ENCODE measurements at places on chromosomes 7 and 10.

DNA sequence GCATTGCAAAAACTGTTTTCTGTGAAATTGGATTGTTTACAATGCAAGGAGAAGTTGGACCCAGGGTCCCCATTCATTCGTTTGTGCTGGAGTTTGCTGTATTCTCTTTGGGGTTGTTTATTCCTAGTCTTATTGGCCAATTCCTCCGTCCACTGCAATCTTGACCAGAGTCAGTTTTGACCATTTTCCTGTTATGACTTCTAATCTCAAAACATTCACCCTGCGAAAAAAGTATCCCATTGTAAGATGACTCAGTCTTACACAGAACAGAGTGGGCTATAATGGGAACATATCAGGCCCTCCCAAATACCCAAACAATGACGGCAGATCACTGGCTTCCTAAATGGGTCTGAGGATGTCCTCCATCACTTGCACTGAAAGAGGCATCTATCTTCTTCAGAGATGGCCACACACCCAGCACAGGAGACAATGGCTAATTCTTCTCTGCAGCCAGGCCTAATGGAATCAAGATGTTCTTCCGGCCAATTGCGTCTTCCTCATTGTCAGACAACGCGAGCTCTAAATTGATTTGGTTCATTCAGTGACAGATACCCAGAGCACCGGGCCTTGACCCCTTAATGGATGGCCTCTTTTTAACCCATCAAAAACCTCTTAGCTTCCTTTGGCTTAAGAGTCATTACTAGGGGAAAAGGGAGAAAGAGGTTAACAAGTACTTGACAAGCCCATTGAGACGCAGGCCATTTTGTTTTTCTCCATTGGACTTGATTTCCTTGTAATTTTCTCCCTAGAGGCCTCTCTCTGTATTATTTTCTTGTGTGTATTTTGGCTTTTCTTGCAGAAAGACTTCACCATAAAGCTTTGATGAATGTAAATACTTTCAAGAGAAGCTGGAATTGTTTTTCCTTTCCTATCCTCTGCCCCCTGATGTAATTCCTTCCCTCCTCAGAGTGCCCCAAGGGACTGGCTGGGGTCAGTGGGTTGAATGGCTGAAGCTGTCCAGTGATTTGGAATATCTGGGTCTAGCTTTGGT, 129.6 kb downstream of the PRPF18 start:
- DNase-seq, result peak; percentile 84

GRCh38 chr10:30116041-30116491, 56.7 kb upstream of the JCAD start:
- DNase-seq, result no peak

GRCh38 chr7:31234836-31235605, 105.5 kb downstream of the NEUROD6 start:
- no peak for DNase-seq

- DNase-seq, result no peak
Observed at GRCh38 chr7:43484678-43485395, 98.1 kb upstream of the STK17A start.

- no peak for DNase-seq
Observed at GRCh38 chr10:52951824-52952223, 179.2 kb upstream of the MBL2 start.

DNA sequence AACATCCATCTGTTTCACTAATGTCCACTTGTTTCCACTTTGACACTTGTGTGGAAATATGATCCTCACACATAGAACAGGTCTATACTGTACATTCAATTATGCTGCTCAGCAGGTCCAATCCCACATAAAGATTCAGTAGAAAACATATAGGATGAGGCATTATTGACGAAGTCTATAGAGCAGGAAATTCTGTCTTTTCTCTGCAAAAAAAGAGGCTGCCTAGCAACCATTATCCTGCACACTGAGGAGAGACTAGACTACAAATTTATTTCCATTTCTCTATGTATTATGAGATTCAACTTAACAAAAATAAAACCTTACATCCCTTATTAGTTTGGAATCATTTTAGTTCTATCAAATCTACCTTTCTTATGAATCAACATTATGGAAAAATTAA, 204.6 kb upstream of the POM121L12 start:
- no peak for DNase-seq

GRCh38 chr7:70890147-70890969, 241.6 kb upstream of the GALNT17 start:
- no peak for DNase-seq

DNA sequence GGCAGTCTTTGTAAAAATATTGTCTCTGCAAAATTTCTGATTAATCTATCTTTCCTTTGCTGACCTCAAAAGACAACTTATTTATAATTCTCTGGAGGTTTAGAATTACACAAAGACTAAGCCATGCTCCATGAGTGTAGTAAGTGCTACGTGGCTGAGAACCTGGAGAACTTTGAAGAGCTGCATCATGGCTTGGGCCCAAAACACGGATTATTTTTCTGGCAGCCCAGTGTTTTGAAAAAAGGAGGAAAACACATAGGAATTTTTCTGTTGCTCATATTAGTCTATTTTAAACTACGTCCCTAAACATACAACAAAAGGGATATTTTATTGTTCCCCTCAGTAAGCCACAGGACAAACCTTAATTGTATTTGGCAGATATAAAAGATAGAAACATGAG, 360.7 kb upstream of the MYO3A start:
- DNase-seq, result no peak

- DNase-seq, result no peak
Observed at GRCh38 chr7:42029405-42029804, 207.6 kb downstream of the GLI3 start.

- DNase-seq, result no peak
Observed at GRCh38 chr7:26616235-26616634, 248.2 kb downstream of the SKAP2 start.

DNA sequence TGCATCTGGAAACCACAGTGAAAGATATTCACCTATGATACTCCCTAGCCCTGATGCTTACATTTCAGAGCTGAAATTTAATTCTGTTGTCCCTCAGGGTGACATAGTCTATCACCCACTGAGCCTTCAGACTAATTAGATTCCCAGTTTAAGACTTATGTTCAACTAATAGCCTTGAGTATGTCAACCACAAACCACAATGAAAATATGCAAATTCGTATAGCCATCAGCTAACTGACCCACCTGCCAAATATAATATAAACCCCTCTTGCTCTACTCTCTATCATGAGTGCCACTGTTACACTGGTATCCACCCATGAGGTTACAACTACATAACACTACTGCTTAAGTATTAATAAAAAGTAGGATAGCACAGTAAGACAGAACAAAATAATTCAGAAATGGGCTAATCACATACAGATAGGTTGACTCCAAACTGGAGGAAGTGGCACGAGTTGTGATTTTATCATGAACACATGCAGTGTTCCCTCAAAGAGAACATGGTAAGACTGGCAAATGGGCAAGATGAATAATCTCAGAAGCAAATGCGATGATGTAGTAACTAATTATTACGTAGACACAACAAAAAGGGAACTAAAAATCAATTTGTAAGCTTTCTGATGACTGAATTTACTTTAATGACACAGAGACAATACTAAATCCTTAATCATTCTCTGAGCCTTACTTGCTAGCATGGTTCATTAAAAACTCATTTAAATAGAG, 290.6 kb downstream of the PARD3 start:
- DNase-seq, result no peak

- no peak for DNase-seq
Observed at GRCh38 chr7:69245646-69246045, 352.6 kb upstream of the AUTS2 start.

- DNase-seq, result no peak
Observed at GRCh38 chr10:126458466-126458865, 70.2 kb upstream of the ADAM12 start.

DNA sequence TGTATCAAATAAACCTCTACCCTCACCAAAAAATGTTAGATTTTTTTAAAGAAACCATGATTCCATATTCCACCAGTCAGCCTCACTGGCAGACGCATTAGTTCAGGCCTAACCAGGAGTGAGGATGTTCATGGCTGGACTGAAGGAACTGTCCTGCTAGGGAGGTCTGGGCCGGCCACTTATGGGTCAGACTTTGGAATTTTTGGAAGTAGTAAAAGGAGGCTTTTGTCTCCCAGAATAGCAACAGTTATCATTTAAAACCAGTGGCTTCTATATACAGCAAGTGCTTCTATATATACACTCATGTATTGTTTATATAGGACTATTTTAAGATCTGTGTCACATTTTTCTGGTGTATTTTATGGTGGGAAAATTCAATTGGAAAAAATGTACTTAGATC, 120.5 kb downstream of the CNNM2 start:
- DNase-seq, result peak; percentile 27

DNA sequence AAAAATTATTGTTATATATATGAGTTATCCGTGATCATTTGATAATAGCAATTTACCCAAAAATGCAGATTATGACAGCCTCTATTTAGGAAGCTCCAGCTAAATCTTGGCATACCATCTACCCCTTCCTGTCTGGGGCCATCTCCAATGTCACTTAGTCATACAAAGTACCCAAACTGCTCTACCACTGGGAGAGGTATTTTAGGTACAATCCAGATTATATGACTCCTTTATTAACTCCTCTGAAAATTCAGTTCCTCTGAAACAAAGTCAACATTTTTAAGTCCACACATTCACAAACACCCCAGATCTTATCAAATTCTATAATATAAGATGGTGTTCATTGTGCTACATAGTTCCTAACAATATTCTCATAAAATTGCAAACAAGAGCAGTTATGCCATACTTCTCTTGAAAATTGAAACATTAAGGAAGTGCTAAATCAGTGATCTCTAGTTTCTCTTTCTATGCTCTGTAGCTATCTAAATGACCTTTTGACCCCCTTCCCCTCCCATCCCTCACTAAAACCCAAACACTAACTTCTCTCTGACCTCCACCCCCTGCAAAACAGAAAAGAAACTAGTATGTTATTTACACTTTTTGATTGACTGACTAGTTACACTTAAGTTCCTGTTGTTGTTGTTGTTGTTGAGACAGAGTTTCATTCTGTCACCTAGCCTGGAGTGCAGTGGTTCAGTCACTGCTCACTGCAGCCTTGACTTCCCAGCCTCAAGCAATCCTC, 16.4 kb downstream of the HOXA1 start:
- DNase-seq, result no peak

GRCh38 chr7:7688310-7688709, 30.1 kb downstream of the RPA3 start:
- DNase-seq, result no peak

GRCh38 chr10:52319926-52320325, 5.8 kb downstream of the DKK1 start:
- DNase-seq, result no peak

DNA sequence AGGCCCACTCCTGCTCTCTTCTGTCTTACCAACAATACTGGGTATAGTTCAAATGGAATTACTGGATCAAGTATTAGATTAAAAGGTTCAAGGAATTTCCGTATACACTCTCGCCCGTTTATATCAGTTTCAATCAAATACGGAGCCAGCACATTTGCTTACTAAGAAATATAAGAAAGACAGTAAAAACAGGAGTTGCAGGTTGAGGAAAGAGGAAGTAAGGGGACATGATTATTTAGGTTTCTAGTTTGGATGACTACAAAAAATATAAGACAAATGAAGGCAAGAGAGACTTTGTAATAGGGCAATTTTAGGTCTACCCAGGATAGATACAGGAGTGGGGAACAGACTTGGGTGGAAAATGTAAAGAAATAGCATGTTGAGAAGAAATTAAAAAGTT, 109.9 kb upstream of the ABI1 start:
- DNase-seq, result no peak

DNA sequence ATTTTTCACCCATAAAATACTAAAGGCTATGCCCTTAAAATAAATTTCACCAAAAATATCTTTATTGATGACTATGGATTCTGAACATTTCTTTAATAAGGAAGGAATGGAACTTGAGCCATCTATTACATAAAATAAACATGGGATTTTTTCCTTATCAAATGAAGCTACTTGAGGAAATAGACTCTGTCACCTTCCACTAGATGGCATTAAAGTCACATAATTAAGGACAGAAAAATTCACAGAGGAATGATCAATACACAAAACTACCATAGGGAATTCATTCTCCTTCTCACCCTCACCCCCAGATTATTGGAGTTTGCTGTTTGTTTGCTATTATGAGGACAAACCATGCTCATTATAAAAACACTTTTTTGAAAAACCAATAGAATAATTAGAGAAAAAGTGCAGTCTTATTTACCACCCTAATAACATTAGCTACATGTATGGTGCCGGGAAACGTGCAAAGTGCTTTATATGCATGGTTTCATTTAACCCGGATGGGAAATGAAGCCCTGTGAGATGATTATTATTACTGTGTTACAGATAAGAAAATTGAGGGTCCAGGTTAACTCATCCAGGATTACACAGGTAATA, 21.1 kb upstream of the FOXI2 start:
- no peak for DNase-seq

GRCh38 chr10:127854769-127855590, 37.8 kb downstream of the CLRN3 start:
- DNase-seq, result no peak

- no peak for DNase-seq
Observed at GRCh38 chr7:121576148-121576917, 180.2 kb upstream of the FAM3C start.

DNA sequence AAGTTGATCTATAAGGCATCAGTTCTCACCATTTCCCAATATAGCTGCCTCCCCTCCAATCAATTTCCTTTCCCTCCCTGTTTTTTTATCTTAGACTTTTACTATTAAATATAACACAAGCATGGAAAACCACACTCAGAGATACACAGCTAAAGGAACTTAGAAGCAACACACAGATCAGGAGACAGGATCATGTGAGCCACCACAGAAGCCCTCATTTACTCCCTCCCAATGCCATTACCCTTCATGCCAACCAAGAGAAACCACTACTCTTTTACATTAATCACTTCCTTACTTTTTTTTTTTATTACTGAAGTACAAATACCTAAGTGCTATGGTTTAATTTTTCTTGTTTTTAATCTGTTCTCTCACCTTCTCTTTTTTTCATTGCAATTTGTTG, 33.0 kb downstream of the COG5 start:
- no peak for DNase-seq

DNA sequence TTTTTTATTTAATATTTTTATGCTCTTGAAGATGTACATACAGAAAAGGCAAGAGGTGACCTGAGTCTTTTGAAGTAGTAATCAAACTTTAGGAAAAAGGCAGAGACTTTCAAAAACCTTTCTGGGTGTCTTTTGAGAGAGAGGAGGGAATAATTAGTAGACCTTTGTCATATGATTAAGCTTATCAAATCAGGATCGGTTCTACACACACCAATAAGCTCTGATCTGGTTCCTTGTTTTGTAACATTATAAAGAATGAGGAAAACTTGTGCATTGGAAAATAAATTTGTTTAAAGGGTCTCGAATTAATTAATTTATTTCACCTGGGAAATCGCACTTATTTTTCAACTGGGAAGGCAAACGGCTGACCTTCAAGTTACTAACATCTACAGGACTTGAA, 11.9 kb downstream of the TWIST1 start:
- DNase-seq, result no peak

DNA sequence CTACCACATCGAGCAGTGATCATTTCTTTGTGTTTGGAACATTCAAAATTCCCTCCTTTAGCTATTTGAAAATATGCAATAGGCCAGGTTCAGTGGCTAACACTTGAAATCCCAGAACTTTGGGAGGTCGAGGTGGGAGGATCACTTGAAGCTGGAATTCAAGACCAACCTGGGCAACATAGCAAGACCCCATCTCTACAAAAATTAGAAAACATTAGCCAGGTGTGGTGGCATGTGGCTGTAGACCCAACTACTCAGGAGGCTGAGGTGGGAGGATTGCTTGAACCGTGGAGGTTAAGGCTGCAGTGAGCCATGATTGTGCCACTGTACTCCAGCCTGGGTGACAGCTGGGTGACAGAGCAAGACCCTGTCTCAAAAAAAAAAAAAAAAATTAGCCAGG, 15.3 kb upstream of the EXOC4 start:
- DNase-seq, result no peak

All from SJSA1 (cell line).